ENCODE measurements at places on chromosomes 16 and 17. TPM values are rescaled to one million over a fixed set of nuclear protein-coding genes. Genes with fewer than 3 reads are reported as not detected.

The ODAD4 gene
- total RNA-seq = not detected

The ATP6V0A1 gene
- total RNA-seq = 28.0 TPM

The RAMP2 gene
- not detected for total RNA-seq

The CAPNS2 gene
- not detected for total RNA-seq

The TEDC2 gene
- 38.6 TPM for total RNA-seq

The HOXB1 gene
- total RNA-seq = not detected

DNA sequence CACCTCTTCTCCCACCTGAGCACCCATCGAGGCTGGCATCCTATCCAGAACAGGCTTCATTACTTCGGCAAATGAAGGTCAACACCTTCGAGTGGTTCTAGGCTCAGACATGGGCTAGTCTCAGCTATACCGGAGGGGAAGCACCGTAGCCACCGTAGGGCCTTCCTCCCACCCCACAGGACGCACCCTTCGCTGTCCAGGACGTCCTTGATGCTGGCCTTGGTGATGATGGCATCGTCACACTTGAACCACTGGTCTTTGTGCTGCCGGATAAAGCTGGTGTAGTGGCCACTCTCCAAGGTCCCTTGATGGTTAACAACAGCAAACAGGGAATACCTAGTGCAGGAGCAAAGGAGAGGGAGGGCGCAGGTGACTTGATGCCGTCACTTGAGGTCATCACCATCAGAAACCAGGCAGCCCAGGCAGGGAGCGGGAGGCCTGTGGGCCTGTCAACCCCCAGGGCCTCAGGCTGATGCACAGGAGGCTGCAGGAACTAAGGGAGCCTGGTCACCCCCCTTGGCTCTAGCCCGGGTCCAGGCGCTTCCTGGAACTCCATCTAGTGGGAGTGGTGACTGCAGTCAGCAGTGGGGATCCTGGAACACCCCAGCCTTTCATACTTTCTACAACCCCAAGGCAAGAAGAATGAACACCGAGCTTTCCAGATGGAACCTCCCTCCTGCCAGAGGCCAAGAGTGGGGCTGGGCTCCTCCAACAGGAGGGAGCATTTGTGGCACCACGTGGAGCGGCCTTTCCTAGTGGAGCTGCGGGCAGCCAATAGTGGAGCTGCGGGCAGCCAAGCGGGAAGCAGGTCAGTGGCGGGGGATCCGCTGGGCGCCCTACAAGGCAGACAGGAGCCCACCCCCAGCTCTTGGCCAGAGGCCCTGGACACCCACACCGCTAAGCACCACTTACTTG, 38.5 kb downstream of the USP22 start:
- no peak for DNase-seq

GRCh38 chr17:82022310-82022980, at the start of gene CENPX:
Gene CENPX (minus strand): TSS chr17:82022878. CDS start chr17:82022861, 17 bp downstream.
- DNase-seq = no peak

DNA sequence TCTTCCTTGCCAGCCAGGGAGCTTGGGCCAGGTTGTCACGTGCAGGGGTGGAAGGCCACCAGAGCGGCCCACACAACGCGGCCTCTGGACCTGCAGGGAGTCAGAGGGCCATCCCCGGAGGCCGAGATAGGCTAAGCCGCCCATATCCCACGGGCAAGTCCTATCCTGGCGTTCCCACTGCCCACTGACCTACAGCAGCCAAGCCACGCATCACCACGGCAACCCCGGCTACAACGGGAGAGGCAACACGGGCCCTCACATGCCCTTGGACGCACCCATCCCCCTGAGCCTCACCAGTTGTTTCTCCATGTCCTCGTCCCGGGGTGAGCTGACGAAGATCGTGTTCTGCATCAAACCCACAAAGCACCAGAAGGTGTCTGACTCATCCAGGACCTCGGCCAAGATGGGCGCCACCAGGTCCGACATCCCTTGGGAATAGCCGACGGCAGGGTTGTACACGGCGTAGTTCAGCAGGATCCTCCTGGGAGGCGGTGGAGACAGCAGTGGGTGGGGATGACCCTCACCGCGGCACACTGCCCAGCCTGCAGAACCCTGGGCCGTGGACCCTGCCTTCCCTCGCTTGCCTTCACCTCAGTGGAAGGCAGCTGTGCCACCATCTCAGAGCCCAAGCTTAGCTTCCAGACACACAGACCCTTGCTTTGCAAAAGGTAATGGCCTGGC, 88.2 kb downstream of the TBC1D16 start:
- no peak for DNase-seq

DNA sequence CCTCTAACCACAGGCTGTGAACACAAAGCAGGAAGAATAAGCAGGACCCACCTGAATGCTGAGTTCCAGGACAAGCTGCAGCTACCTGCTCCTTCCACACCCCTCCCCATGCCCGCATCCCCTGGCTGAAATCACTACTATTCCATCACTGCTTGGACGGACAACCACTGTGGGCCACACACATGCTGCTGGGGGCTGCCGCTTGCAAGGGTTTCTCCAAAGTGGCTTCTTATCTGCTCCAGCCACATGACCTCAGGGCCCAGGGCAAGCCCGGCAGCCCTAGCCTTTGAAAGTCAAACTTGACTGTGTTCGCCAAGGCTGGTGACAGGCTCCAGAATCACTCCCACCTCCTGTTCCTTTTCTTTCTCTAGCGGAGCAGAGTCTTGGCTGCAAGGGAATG, 18.4 kb downstream of the FA2H start:
- no peak for DNase-seq

DNA sequence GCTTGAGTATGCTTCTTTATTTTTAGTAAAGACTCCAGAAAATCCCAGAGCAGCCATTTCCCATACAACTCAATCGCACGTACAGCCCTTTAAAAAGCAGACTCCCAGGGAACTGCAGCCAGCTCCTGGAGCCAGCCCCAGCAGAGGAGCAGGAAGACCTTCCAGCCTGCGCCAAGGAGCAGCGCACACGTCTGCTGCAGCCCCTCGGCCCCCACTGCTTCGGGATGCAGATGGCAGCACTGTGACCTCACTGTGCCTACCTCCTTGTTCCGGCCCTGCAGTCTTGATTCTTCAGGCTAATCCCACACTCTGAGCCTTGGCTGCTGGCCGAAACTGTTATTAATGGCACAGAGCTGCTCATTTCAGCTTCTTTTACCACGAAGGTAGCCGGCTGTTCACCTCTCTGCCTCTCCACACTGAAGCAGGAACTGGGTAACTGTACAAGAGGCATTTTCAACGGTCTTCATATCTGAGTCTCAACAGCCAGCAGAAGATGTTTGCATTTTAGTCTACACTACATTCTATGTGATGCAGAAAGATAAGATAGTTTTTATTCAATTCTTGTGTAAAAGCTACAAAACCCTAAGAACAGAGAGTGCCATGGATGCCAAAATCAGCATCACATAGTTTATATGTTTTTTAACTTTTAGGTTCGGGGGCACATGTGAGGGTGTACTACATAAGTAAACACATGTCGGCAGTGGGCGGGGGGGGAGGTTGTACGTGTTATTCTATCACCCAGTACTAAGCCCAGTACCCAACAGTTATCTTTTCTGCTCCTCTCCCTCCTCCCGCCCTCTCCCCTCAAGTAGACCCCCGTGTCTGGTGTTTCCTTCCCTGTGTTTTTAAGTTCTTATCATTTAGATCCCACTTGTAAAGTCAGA, 130.9 kb downstream of the ANKRD11 start:
- peak; percentile 17 for DNase-seq

GRCh38 chr16:50578137-50578536, 29.9 kb downstream of the NKD1 start:
- DNase-seq = no peak

GRCh38 chr17:80045703-80046102, 9.3 kb downstream of the CCDC40 start:
- no peak for DNase-seq

DNA sequence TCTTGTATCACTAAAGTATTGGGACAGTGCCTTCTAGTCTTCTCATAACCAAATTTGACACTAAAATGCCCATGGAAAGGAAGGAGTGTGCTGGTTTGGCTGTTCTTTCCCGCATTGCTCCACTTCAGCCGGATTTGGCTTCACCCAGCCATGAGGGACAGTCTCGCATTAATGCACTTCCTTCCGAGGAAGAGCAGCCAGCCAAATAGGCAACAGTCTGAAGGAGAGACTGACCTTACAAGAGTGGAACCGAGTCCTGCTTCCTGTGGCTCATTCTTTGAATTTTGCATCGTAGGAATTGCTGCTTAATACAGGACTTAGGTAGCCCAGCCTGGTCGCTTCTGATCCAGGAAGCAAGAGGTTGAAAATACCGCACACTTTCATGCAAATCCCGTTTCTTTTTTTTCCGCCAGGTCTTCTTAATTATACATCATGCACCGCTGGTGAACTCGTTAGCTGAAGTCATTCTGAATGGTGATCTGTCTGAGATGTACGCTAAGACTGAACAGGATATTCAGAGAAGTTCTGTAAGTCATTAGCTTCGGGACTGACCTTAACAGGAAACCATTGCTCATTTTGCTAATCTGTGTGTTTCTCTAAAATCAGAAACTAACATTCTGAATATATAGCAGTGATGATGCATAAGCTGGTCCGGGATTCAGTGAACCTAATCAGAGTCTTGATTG, 38.2 kb downstream of the CLEC16A start:
- no peak for DNase-seq
